ENCODE measurements at places on chromosomes 1 and 21. TPM values are rescaled to one million over a fixed set of nuclear protein-coding genes. Genes with fewer than 3 reads are reported as not detected.
A peak's percentile ranks its signal among the peaks of the same experiment; 100 is the strongest.

GRCh38 chr1:190809312-190809711, 331.6 kb upstream of the BRINP3 start:
- no peak for DNase-seq

DNA sequence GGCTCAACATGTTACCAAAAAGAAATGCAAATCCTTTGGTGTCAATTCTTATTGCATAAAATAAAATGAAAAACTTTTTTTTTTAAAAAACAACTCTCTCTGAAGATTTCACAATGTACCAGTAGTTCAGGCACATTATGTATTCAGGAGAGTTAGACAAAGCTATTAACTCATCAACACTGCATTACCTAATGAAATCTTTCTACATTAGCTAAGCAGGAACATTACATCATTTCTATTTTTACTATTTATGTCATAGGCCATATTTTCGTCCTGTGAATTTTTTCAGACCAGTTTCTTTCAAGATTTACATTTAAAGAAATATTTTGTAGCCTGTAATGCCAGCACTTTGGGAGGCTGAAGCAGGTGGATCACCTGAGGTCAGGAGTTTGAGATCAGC, 366.2 kb downstream of the USH2A start:
- DNase-seq, result no peak

DNA sequence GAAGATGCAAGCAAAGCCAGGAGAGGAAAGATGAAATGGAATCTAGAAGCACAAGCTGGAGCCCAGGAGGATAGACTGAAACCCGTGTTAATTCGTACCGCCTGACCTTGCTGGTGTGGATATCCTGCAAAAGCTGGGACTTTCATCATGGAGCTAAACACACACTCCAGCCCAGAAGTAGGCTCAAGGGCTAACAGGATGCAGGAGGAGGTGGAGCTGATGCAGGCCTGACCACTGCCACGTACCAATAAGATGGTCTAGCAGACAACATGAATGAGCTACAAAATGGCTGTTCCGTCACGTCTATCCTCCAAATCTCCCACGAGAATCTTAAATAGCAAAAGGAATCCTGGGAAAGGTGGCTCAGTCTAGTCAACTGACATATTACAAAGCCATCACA, 270.3 kb downstream of the SDCCAG8 start:
- no peak for DNase-seq

DNA sequence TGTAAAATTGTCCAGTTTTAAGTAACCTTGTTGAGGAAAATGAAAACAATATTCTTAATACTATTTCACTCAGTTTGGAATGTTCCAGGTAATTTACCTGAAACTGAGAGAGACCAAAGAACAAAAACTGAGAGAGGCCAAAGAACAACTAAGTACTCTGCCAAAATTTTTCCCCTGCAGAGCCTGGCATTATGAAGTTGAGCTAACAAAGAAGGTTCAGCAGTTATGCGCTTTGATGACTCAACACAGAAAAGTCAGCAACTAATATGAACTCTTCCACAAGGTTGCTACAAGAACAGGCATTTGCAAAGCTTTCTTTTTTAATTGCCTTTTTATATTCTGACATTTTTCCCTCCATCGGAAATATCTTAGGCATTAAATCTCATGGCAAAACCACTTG, 270.9 kb downstream of the CHRM3 start:
- no peak for DNase-seq

DNA sequence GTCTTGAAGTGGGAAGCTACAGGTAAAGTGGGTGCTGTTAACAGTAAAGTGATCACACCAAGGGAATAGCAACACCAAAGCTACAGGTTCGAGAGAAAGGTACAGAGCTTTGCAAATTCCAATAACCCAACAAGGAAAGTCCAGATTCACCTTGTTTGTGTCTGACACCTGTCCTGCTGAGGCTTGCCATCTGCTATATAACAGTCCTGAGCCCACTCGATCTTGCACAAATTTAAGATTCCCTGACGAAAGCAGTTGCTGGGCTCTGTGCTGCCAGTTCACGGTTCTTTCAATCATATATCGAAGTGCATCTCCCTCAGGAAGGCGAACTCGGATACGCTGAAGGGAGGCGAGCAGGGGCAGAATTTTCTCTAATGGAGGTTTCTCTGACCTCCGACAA, 23.0 kb upstream of the SYT2 start:
- DNase-seq, result no peak

- no peak for DNase-seq
Measured at GRCh38 chr1:13228343-13228781, 2.4 kb upstream of the PRAMEF18 start.

- DNase-seq, result no peak
Measured at GRCh38 chr1:94993931-94994645, 67.2 kb upstream of the CNN3 start.

- no peak for DNase-seq
Measured at GRCh38 chr1:26581287-26581651, 51.7 kb downstream of the RPS6KA1 start.

GRCh38 chr1:1391225-1391624, 7.9 kb downstream of the CCNL2 start:
- no peak for DNase-seq

GRCh38 chr1:3161176-3161840, 92.3 kb downstream of the PRDM16 start:
- no peak for DNase-seq

DNA sequence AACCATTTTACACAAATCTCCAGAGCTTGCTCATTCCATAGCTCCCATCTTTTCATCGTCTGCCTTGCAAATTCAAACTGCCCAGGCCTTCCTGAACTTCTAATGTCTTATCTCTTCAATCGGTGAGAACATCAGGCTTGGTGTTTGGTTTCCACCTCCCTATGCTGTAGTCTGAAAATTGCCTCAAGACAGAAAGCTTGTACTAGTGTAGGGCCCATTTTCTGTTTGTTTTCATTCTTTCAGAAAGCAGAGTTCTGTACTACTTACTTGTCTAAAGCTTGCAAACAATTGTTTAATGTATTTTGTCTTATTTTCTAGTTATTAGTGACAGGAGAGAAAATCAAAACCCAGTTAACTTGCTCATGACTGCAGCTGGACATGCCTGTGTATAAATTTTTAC, 16.8 kb downstream of the HOOK1 start:
- no peak for DNase-seq

DNA sequence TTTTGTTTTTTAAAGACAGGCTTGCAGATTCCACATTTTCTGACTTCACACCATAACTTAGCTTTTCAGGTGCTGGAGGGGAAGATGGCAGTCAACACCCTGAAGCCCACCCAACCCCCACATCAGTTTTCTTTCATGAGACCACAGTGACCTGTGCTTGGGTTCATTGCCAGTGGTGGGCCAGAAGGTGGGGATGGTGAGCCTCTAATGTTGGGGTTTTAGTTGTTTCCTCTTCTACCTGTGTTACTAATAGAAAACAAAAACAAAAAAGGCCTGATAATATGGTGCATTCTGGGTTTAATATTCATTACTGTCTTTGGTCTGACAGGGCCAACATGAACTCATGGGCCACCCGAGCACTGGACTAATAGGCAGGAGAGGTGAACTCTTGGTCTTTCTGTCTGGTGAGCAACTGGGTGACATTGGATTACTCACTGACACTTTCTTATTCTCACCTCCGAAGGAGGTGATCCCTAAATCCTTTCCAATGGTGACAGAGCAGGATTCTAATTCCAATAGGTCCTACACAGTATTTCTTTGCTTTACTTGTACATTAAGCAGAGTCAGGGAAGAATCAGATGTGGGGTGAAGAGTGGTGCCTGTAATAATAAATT, 132.8 kb downstream of the CLIC6 start:
- no peak for DNase-seq

- no peak for DNase-seq
Measured at GRCh38 chr1:54227091-54227602, 27.2 kb downstream of the MRPL37 start.

DNA sequence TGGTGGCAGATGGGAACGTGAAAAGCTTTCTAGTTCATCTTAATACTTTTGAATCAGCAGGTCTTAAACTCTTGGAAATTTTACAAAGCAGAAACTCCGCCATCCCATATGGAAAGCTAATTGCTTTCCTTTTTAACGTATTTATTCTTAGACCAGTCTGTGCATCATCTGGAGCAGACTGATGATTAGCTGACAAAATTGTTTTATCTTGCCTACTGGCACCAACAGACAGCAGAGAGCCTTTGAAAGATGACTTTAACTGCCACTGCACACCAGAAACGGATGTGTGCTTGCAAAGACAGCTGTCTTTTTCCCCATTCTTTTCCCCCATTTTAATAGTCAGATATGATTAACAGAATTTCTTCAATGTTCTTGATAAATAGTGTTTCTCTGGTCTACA, 97.0 kb downstream of the PLD5 start:
- DNase-seq, result no peak

DNA sequence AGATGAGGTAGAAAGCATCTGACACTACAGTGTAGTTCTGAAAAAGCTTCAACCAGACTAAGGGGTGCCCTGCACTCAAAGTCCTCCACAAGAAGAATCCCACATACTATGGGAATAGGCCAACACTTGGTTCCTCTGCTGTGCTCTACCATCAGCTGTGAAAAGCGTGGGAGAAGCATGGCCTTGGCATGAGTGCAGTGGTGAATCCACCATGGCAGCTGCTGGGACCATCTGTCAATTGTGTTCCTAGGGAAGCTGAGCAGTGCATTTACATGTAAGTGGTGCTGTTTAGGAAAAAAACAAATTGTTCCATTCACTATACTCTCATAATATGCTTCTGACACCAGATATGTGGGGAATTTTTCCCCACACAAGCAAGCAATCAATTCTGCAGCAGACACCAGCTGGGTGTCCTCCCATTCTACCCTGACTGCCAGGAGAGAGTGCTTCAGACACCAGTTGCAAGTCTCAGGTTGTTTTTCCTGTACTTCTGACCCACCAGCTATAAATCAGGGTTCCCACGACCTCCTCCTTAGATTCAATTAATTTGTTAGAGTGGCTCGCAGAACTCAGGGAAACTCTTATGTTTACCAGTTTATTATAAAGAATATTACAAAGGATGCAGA, 230.8 kb upstream of the CHRM3 start:
- DNase-seq, result peak; percentile 26

DNA sequence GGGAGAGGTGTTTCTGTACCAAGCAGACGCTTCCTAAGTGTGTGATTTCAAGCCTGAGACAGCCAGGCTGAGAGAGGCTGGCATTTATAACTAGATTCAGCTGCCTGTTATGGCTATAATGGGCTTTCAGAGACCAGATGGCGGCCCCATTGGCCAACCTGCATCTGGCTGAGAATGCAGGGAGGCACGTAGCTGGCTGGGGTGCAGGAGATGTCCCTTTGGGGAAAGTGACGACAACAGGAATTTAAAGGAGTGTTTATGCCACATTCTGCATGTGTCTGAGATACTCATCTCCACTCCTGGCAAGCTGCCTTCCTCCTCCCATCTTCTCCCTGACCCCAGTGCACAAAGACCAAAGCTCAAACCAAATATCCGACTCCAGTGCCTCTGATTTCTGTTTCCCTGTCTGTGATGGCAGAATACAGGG, 21.3 kb upstream of the CCDC190 start:
- DNase-seq, result no peak

DNA sequence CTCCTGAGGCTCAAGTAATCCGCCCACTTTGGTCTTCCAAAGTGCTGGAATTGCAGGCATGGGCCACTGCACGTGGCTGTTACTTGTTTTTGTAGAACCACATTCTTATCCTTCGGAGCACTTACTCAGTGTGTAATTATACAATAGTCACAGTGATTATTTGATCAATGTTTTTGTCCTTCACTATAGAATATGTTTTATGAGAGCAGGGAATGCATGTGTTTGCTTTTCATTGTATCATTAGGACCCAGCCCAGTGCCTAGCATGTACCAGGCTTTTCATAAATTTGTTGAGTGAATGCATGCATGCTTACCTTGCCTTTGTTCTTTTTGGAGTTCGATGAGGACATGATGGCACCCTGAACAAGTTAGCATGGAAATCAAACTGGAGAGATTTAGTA, 5.8 kb downstream of the SZT2 start:
- no peak for DNase-seq

DNA sequence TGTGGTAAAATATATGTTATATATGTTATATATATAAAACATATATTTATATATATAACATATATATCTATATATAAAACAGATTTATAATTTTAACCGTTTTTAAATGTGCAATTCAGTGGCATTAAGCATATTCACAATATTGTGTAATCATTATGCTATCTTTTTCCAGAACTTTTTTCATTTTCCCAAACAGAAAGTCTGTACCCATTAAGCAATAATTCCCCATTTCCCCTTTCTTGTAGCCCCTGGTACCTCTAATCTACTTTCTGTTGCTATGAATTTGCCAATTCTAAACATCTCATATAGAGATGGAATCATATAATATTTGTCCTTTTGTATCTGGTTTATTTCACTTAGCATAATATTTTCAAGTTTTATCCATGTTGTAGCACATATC, 10.7 kb upstream of the ARHGEF11 start:
- no peak for DNase-seq

- no peak for DNase-seq
Measured at GRCh38 chr1:10607228-10607627, 132.5 kb downstream of the PEX14 start.

DNA sequence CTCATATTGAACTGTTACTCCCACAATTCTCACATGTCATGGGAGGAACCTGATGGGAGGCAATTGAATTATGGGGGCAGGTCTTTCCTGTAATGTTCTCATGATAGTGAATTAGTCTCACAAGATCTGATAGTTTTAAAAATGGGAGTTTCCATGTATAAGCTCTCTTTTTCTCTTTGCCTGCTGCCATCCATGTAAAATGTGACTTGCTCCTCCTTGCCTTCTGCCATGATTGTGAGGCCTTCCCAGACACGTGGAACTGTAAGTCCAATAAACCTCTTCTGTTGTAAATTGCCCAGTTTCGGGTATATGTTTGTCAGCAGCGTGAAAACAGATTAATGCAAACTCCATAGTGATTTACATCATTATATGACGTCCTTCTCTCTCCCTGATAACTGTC, 759.7 kb upstream of the RGS18 start:
- DNase-seq, result no peak

- no peak for DNase-seq
Measured at GRCh38 chr1:36345353-36345752, 21.9 kb upstream of the EVA1B start.

DNA sequence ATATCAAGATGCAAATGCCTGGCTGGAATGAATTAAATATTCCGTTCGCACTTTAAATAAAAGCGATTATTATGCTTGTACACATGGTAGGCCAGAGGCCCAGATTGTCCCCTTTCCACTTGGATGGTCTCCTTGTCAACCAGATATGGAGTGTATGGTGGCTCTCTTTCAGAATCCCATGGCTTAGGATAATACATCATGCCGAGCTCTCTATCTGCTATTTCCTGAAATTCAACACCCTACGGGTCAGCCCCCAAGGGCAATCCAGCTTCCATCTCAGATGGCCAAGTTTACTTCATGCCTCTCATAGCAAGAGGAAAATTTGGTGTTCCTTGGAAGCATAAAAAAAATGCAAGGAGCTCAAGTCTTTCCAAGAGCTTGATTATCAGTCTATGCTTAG, 25.4 kb upstream of the FMO1 start:
- DNase-seq, result no peak

The CR2 gene
- polyA plus RNA-seq, result 1.1 TPM

The MMP23B gene
- polyA plus RNA-seq, result 52.1 TPM

The ADAMTS4 gene
- 0.63 TPM for polyA plus RNA-seq

The CGN gene
- 47.3 TPM for polyA plus RNA-seq

The S100A7A gene
- not detected for polyA plus RNA-seq

The FLG2 gene
- polyA plus RNA-seq, result 0.20 TPM

The COL16A1 gene
- 48.4 TPM for polyA plus RNA-seq

The PRDM16 gene
- polyA plus RNA-seq, result 11.1 TPM

The TAGLN2 gene
- polyA plus RNA-seq, result 118 TPM

The FAM163A gene
- 0.25 TPM for polyA plus RNA-seq

Data from left renal pelvis (tissue), 4 donors.